Stimulated activated CD4-positive, alpha-beta T cell treated with anti-CD3 and anti-CD28 coated beads, Interleukin-4, amount 100 ng/mL, for 4 hours (primary cell): ENCODE measurements at places on chromosomes 1 and 21.
A peak's percentile ranks its signal among the peaks of the same experiment; 100 is the strongest.

- DNase-seq, result no peak
Measured at GRCh38 chr21:44686000-44686781, 4.2 kb upstream of the KRTAP12-1 start.

- no peak for DNase-seq
Measured at GRCh38 chr1:232327899-232328298, 302.0 kb downstream of the SIPA1L2 start.

DNA sequence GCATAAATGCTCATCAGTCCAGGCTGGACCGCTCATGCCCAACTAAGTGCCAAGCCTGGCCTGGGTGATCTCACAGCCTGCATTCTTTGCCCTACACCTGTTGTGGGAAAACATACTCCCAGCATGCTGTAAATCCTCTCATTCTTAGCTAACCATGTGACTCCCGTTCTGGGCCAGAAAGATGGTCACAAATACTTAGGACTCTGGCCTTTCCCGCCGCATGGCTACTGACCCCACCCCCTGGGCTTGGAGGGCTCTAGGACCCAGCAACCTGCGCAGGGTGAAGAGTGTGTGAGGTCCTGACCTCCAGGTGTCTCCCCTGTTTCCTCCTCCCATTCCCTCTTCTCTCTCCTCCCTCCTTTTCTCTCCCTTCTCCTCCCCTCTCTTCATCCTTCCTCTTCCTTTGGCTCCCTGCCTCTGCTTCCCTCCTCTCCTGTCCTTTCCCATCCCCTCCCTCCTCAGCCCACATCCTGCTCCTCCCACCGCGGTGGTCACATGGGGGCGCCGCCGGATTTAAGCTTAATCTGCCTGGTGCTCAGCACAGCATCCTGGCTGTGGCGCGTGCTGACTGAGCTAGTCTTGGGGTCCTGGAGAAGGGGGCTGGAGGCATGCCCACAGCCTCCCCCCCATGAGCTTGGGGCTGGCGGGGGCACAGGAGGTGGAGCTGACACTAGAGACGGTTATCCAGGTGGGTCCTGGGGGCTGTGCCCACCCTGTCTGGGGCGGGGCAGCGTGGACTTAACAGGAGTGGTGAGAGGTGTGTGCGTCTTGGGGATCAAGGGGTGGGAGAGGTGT, at the start of gene CROCC:
Gene CROCC (plus strand): TSS at position 541 of the 795 bp plus-strand sequence. CDS start 88 bp downstream, at position 629.
- no peak for DNase-seq

- no peak for DNase-seq
Measured at GRCh38 chr1:35505911-35506798, 51.0 kb downstream of the KIAA0319L start.

DNA sequence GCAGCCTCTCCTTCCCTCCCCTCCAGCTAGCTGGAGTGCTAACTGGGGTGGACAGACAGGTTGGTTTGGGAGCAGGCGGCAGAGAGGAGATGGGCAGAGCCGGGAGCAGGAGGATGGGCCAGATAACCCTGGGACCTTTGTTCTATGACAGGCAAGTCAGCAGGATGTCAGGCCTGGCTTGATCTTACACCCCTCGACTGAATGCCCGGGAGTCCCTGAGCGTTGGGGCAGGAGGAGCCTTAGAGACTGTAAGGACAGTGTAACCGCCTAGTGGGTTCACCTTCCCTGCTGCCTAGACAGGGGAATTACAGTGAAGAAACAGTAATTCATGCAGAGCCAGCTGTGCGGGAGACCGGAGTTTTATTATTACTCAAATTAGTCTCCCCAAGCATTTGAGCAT, 60.2 kb downstream of the MDM4 start:
- no peak for DNase-seq

GRCh38 chr1:116496898-116497297, 73.9 kb downstream of the CD58 start:
- no peak for DNase-seq

DNA sequence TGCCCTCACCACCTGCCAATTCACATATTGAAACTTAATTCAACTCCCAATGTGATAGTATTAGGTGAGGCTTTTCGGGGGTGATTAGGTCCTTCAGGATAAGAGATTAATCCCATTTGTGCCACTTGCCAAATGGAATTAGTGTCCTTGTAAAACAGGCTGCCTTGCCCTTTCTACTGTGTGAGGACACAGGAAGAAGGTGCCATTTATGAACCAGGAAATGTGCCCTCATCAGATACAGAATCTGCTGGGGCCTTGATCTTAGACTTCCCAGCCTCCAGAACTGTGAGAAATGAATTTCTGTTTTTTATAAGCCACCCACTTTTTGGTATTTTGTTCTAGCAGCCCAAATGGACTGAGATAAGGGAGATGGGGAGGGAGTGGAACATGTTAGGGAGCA, 39.1 kb upstream of the AGL start:
- DNase-seq, result no peak

DNA sequence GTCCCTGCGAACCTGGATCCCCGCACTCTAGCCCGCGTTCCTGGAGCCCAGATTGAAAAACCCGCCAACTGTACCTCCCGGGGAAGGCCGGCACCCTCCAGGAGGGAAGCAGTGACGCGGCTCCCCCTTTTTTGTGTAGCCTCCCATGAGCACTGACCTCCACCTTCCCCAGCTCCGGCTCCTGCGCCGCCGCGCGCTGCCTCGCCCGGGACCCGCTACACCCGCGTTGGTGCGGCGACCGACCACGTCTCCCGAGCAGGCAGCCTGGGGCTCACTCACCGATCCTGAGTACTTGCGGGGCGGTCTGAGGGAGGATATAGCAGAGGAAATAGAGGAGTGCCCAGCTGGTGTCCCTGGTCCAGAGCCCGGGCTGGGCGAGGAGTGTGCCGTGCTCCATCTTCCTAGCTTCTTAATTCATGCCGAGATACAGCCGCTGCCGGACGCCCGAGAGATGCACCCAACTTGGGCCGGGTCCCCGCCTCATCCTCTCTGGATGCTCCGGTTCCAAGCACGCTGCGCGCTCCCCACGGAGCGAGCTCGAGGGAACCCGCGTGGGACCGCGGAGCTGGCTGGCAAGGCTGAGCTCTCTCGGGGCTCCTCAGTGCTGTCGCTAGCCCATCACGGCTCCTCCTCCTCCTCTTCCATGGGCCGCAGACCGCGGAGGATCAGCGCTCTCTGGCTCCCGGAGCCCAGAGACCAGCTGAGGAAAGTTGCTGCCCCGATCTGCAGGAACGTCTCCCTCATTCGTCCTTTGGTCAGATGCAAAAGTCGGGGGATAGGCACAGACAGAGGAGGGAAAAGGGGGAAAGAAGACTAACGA, 482 bp downstream of the GRIK1 start:
- no peak for DNase-seq

DNA sequence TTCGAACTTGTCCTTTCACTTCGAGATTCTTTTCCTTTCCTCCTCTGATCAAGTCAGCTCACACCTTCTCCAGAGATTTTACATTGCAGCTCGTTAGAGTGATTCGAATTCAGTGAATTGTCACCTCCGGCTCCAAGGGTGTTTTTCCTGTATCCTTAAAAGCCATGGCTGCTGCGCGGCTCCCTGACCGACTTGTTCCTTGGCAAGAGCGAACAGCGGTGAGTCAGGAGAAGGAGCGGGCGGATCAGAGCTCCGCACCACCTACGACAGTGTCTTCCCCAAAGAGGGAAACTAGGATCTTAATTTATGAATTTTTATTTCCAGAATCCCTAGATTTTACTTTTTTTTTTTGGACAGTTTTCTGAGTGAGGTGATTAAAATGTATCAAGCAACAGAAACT, 204.4 kb upstream of the ADGRL2 start:
- DNase-seq, result no peak

GRCh38 chr21:42114646-42115045, 43.5 kb downstream of the UMODL1 start:
- no peak for DNase-seq

DNA sequence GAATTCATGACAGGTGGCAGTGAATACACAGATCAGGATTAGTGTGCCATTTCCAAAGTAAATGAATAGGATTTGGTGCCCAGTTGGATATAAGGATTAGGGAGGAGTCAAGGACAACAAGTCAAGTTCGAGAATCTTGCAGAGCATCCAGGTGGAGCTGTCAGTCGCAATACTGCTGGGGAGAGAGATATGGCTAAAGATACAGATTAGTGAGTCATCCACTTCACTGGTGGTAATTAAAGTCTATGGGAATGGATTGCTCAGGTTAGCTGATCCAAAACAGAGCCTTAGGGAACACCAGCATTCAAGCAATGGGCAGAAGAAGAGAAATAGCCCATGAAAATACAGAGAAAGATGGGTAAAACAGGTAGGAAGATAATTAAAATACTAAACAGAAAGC, 26.8 kb downstream of the BCAS2 start:
- DNase-seq, result no peak

- peak; percentile 82 for DNase-seq
Measured at GRCh38 chr1:151346769-151347522, at the start of gene RFX5. Gene RFX5 (minus strand): TSS chr1:151347252. CDS start chr1:151346320, 932 bp downstream.

DNA sequence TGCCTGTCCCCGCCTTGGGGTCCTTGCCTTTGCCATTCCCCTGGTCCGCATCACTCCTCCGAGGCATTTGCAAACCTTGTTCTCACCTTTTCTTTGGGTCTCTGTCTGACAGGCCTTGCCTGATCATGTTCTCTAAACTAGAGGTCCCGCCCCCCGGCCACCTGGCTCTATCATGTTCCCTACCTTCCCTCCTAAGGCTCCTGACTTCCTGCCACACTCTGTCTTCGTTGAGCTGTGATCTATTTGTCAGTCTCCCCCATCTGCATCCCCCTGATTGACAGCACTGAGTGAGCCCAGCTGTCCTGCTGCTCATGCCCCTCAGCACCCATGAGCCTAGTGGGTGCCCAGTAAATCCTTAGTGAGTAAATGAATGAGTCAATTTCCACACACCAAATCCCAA, 22.8 kb downstream of the ERG start:
- no peak for DNase-seq

DNA sequence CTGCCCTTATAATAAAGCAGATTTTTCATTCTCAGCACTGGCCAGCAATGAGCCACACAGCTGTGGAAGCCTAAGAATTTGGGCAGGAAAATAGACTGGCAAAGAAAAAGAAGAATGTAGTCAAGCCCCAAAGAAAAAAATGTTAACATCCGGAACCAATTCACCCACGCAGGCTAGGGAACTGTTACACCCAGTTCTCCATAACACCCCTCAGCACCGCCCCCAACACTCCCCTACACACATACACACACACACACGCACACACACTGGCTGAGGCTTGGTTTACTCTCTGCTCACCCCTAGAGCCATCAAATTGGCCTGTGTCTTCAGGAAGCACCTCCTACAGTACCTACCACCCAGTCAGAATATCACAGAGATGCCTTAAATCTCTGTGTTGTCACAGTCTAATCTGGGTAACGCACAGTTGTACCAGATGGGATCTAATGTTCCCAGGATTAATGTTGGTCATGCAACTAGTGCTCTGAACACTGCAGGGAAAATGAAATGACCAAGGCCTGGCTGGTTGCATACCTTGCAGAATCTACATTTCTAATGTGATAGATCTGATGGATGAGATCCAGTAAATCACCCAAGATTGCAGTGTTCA, 14.5 kb downstream of the TBX15 start:
- DNase-seq, result no peak

GRCh38 chr1:243667591-243667990, 182.5 kb downstream of the AKT3 start:
- DNase-seq, result no peak

DNA sequence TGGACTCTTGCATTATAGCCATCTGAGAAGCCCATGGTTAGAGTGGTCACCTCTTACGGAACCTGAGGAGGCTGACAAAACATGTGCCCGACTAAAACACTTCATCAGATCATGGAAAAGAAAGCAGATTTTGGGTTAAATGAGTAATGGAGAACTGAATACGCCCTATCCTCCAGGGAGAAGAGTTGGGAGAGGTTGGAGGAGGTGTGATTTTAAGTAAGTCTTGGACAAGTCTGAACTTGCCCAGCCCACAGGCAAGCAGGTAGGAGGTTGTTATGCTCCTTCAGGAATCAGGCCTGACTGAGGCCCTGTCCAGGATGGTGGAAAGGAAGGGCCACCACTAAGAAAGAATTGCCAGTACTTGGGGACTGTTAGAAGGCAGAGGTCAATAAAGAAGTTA, 255.8 kb downstream of the TGFB2 start:
- DNase-seq, result no peak

DNA sequence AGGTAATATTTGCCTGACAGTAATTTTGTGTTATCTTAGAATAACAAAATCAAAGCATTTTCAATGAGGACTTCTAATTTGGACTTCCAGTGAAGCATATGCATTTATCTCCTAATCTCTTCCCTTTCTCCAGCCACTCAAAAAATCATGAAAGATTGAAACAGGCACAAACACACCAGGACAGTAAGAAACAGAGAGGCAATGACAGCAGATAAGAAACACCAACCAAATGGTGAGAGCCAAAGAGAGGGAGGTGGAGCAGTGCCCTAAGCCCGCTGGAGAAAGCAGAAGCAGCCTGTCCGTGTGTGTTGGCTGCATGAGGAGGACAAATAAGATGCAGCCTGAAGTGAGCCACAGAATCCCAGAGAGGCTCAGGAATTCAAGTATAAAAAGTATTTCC, 39.0 kb downstream of the SLC44A3 start:
- no peak for DNase-seq

DNA sequence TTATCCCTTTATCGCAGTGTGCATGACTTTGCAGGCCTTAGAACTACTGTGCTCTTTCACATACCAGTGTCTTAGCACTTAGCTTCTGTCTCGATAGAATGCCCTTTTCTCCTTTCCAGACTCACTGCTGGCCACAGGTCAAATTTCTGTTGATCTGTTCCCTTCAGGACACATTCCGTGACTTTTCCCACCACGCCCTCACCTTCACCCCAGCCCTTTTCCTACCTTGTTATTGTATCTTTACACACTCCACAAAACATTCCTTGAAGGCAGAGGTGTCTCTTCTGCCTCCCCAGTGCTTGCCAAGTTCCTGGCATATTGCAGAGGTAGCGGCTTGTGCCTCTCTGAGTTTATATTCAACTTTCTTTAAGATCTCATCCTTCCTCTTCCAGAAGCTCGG, 3.7 kb upstream of the IGSF9 start:
- no peak for DNase-seq

DNA sequence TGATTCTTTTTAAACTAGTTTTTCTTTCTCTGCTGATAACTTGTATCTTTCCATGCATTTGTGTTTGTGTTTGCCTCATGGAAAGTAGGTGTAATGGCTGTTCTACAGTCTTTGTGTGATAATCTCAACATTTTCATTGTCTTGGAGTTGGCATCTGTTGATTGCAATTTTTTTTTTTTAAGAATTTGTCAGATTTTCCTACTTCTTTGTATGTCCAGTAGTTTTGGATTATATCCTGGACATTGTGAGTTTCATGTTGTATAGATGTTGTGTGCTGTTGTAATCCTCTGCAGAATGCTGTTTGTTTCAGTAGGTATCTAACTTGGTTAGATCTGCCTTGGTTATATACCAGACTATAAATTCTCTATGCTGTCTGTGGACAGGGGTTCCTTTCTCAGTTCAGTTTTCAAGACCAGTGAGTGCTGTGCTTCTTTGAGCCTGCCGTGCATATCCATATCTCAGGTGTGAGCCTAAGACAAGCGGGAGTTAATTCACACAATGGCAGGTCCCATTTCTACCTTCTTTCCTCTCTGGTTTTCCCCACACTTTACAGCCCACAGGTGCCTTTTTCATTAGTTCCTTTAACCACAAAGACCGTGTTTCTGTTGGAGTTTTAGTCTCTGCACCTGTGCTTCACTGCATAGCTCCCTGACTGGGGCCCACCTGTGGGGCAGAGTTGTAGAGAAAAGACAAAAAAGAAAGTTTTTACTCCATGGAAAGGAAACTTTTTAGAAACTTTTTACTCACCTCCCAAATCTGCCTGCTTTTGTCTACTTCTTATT, 69.9 kb downstream of the ITSN1 start:
- no peak for DNase-seq

- DNase-seq, result no peak
Measured at GRCh38 chr1:110967256-110967655, 3.5 kb upstream of the LRIF1 start.

- no peak for DNase-seq
Measured at GRCh38 chr21:45260191-45260825, 27.4 kb downstream of the POFUT2 start.
